ENCODE measurements at places on chromosomes 3 and 15. TPM values are rescaled to one million over a fixed set of nuclear protein-coding genes. Genes with fewer than 3 reads are reported as not detected.

Gene UROC1
- total RNA-seq, result not detected

- DNase-seq, result no peak
These were observed 597.7 kb downstream of the OTOL1 start for GRCh38 chr3:162094301-162094700.

Gene LZTFL1
- total RNA-seq, result 12.7 TPM

DNA sequence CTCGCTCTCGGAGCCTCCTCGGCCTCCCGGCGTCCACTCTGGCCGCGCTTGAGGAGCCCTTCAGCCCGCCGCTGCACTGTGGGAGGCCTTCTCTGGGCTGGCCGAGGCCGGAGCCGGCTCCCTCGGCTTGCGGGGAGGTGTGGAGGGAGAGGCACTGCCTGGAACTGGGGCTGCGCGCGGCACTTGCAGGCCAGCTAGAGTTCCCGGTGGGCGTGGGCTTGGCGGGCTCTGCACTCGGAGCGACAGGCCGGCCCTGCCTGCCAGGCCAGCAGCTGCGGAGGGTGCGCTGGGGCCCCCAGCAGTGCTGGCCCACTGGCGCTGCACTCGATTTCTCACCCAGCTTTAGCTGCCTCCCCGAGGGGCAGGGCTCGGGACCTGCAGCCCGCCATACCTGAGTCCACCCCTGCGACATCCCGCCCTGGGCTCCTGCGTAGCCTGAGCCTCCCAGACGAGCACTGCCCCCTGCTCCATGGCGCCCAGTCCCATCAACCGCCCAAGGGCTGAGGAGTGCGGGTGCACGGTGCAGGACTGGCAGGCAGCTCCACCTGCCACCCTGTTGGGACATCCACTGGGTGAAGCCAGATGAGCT lies 765.0 kb downstream of the IGSF11 start:
- no peak for DNase-seq

Gene ACTC1
- not detected for total RNA-seq

GRCh38 chr3:167480748-167481147 lies 6.9 kb upstream of the SERPINI2 start:
- DNase-seq, result no peak

DNA sequence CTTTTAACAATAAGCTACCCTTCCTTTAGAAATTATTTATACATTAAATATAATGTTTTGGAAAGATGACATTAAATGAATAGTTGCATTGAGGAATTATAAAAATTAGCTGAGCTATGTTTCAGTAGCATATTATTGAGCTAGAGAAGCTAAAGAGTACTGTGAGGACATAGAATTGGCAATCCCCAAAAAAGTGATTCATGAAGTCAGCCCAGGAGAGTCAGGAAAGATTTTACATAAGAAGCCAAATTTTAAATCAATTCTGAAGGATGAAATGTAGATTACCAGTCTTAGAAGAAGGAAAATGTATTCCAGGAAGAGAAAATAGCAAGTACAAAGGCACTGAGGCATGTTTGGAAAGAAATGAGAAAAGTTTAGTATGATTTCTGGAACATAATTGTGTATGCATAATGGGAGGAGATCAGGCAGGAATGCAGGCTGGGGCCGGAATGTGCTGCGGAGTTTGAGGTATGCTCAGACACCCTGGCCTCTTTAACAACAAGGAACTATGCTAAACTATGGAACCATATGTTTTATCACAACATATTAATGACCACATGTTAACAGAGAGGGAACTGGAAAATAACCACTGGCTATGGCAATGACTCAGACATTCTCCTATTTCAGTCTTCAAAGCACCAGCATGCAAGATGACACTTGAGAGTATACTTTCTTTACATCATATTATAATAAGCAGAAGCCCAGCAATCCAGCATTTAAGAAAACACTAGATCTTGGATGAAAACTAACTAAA lies 103.3 kb upstream of the COL8A1 start:
- no peak for DNase-seq

Gene GOLGA8S
- total RNA-seq, result 0.09 TPM

Gene P2RY1
- total RNA-seq, result 19.6 TPM

- DNase-seq, result peak; percentile 53
These were observed 81.5 kb downstream of the SMAD3 start for GRCh38 chr15:67146875-67147381.

Gene CCDC39
- not detected for total RNA-seq

Measured in Calu3 (cell line).